NCI-H187 (cell line): ENCODE measurements at places on chromosomes 7 and 10.
A peak's percentile ranks its signal among the peaks of the same experiment; 100 is the strongest.

- DNase-seq = no peak
These were observed 261.3 kb upstream of the MEOX2 start for GRCh38 chr7:15947754-15948153.

- DNase-seq = no peak
These were observed 9.4 kb downstream of the PDK4 start for GRCh38 chr7:95586951-95587301.

DNA sequence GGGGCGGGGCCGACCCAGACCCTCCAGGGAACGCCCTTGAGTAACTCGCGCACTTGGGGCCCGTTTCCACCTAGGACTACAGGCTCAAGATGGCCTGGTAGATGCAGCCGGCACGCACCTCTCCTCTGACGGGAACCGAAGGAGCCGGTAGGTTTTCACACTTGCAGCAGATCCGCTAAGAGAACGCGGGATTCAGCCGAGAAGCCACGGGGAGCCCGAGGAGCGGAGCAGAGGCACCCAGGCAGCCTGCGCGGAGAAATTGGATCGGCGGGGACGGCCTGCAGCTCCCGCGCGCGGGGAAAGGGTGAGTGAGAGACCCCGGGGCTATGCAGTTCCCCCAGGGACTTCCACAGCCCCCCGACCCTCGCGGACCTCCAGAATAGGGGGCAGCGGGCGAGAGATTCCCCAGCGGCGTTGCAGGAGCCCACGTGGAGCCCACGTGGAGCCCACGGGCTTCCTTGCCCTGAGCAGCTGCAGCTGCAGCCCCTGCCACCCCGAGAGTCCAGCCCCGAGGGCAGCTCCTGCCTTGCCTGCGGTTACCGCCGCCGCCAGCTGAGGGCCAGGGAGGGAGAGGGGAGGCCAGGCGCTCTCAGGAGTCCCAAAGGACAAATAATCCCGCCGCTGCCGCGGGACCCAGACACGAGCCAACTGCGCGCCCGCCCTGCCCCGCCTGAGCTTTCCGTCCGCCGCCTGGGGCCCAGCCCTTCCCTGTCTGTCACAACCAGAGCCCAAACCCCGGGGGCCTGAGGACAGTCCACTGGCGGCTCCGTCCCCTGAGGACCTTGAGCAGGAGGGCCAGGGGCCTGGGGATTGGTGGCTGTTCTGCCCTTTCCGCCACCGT, 13.1 kb downstream of the IFT22 start:
- DNase-seq = peak; percentile 16

GRCh38 chr7:157793973-157794745, 457.4 kb downstream of the DNAJB6 start:
- no peak for DNase-seq

GRCh38 chr7:28483112-28483511, 70.8 kb downstream of the CREB5 start:
- DNase-seq = no peak

- no peak for DNase-seq
These were observed 49.8 kb upstream of the LEP start for GRCh38 chr7:128191136-128191844.

DNA sequence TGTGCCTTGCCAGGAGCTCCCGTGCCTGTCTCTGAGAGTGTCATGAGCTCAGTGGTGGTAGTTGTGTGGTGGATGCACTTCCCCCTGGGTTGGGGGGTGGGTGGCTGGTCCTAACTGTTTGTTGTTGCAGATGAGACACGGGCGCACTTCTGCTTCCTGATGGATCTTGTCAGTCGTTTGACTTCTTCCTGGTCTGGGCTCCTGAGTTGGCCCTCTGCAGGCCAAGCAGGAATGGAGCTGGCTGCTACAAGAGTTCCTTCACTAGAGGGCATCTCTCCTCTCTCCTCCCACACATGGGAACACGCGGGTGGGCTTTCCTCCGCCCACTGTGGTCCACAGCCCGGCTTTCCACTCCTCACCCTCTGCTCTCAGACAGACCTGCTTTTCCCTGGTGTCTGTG, 82.0 kb downstream of the BMS1 start:
- DNase-seq = no peak

- DNase-seq = no peak
These were observed 51.9 kb upstream of the CHST15 start for GRCh38 chr10:124145109-124145870.

GRCh38 chr10:100470367-100470766, 7.6 kb downstream of the WNT8B start:
- DNase-seq = no peak

DNA sequence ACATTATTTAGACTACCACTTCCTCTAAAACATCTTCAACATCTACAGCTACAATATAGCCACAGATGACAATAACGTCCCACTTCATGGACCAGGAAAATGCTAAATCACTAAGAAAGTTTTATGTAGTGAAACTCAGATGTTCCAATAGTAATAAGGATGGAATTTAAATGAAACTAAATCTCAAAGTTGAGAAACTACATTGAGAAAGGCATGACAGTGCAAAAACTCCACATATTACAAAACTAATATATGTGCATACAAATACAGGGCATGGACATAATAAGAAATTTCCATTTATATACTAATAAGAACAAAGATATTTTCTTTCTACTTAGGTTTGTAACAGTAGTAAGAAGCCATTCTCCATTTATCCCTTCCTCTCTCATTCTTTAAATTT, 31.1 kb downstream of the POT1 start:
- no peak for DNase-seq

- no peak for DNase-seq
These were observed 29.0 kb downstream of the AGAP3 start for GRCh38 chr7:151115121-151115835.

- DNase-seq = no peak
These were observed 4.7 kb upstream of the VDAC2 start for GRCh38 chr10:75205908-75206307.

- no peak for DNase-seq
These were observed 28.9 kb downstream of the ADD3 start for GRCh38 chr10:110036640-110037039.

- no peak for DNase-seq
These were observed 25.3 kb upstream of the SMARCD3 start for GRCh38 chr7:151273651-151274390.

DNA sequence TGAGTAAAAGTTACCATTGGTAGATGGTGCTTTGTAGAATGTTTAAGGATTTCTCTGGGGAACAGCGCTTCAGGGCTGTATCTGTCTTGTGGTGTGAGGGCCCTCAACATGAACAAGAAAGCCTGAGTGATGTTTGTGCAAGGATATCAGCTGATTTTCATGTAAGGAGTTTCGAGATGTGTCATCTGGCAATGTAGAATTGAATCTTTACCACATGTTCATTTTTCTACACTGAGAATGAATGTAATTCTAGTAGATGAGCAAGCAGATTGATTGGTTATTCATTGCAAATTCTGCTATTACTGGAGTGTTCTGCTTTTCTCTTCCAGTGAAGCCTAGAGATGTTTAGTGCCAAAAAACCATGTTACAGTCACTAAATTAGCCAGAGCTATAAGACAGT, 87.7 kb downstream of the ST7 start:
- no peak for DNase-seq

DNA sequence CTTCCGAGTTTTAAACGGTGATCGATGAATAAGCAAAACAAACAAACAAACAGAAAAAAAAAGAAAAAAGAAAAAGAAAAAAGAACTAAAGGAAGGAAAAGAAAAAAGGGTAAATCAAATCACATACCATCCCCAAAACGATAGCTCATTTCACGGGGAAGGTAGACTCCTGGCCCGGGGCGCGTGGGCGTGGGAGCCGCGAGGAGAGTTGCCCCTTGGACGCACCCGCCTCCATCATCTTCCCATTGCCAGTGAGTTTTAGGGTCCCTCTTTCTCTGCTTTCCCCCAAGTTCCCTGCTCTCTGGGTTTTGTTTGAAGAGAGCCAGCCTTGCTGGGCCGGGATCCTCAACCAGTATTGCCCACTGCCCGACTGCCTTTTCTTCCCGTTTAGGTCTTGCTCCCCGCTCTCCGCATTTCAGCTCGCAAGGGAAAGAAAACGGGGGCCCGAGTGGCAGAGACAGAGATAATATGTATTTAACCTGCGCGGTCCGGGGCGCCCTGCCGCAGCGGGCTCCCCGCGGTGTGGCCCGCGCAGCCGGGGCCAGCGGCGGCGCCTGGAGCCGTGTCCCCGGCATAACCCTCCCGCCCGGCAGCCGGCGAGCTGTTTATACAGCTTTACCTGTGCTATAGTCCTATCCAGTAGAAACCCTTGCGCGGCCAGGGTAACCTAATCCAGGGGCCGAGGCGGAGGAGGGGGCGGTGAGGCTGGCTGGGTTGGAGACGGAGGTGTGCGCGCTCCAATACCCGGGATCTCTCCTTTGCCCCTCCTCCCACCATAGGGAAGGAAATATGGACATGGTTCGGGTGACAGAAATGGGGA, 5.2 kb upstream of the GATA3 start:
- no peak for DNase-seq

DNA sequence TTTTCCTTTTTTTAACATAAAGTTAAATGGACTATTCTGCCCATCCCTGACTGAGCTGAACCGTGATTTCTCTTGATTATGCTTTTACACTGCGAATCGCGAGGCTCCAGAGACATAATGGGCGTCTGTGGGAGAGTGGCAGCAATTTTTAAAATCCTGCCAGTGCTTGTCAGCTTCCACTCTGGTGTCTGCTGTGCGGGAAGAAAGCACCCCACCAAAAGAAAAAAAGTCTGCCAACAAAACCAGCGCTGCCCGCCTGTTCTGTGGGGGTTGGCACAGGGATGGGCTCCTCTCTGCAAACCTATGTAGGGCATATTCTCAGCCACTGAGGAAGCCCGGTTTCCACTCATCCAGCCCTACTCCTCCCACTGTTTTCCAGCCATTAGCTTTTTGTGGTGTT, 592.3 kb upstream of the GALNT17 start:
- no peak for DNase-seq

GRCh38 chr10:63766745-63767137, 245.5 kb downstream of the REEP3 start:
- no peak for DNase-seq

DNA sequence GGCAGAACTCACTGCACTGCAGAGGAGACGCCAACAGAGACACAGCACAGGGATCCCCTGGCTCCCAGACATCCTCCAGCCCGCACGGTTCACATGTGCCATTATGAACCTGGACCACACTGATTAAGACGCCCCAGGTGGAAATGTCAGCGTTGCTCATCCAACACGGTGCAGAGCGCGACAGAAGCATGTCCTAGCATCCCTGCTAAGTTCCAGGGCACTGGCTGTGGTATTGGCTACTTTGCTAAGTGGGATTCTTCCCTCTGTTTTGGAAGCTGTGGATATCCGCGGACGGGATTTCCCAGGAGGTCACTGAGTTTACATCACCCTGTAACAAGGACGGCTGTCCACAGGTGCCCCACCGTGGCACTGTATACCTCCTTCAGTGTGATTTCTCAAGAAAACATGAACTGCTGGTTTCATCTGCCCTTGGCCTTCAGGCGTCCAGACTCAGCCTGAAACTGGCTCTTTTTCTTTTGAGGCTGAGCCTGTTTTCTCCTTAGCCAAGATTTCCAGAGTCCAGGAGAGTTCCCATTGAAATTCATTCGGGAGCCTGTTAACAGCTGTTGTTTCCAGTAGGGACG, 324.0 kb downstream of the WDR37 start:
- no peak for DNase-seq

GRCh38 chr10:78211561-78212051, 177.9 kb downstream of the RPS24 start:
- DNase-seq = no peak

DNA sequence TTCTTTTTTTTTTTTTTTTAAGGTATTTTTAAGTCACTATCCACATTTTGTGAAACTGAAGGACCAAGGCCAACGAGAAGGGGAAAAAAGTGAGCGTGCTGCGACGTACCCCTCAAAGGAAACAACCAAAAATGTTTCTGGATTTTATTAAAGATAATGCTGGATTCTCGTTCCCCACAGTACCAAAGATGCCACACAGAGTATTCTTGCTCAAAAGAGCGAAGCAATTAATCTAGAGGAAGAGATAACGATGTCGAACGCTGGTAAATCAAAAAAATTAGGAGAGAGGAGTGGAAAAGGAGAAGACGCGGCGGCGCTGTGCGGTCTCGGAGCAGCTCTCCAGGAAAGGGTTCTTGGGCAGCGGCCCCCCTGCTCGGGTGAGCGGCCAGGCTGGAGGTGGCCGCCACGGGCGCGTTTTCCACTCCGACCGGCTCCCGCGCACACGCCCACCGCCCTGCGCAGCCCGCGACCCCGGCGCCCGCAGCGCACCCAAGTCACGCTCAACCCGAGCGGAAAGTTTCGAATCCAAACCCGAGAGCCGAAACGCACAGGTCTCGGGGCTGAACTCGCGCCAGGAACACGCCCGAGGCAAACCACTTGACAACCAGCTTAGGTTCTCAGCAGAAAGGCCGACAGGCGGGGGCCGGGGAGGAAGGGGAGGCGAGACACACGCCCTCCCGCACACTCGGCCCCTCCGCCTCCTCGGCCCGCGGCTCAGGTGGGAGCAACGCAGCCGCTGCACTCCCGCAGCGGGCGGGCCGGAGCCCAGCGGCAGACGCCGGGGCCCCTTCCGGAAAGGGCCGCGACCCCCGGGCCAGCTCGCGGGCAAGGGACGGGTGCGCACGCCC, 989 bp downstream of the SRPK2 start:
- DNase-seq = peak; percentile 16
